ENCODE measurements at places on chromosomes 3 and 15.

- no peak for DNase-seq
Measured at GRCh38 chr15:90130291-90130690, 28.0 kb upstream of the IDH2 start.

- no peak for DNase-seq
Measured at GRCh38 chr15:50046867-50047266, 72.2 kb downstream of the ATP8B4 start.

DNA sequence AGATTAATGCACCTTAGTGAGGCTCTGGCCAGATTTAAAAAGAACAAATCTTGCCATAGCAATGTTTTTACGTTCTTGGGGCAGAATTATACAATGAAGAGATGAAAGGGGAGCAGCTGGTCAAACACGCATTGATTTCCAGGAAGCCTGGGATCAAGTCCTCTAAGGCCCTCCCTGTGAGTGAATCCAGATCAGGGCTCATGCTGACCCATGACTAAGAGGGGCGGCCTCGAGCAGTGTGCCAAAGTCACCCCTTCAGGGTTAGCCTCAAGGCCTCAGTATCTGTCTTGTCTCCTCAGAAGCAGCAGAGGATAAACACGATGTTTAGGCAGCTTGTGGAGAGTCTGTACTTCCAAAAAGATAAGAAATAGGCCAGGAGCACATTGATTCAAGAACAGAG, 9.3 kb upstream of the RBP1 start:
- DNase-seq = no peak

GRCh38 chr3:48413611-48414010, 16.3 kb downstream of the PLXNB1 start:
- DNase-seq = no peak

- DNase-seq = no peak
Measured at GRCh38 chr3:43223670-43224364, 62.5 kb upstream of the SNRK start.

GRCh38 chr15:80730387-80730786, 35.3 kb downstream of the ABHD17C start:
- DNase-seq = no peak

GRCh38 chr3:66099541-66100065, 60.9 kb upstream of the MAGI1 start:
- no peak for DNase-seq

DNA sequence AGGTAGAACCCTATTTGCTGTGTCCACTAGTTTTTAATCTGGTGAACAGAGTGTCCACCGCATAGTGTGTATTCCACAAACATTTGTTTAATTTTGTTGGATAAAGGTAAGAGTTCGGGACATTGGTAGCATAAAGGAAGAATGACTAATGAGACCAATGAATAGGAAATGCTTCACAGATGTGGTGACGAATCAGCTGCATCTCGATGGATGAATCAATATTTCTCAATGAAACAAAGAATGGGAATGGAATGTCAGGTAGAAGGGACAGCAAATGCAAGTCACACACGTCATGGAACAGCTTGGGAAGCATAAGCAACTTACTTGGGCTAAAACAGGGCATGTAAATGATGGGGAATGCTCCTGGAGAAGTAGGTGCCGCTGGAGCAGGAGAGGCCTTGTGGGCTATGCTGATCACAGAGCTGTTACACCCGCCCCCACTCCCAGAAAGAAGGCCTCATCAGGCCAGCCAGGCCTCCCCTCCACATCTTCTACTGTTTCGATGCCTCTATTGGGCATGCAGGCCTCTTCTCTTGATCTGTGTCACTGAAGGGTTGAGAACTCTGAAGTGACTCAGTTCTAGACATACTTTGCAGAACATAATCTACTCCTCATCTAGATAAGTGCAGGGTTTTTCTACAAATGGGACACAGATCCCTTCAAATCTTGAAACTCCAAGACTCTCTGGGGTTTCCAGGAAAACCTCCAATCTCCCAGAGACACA, 120.0 kb upstream of the GADL1 start:
- DNase-seq = no peak

DNA sequence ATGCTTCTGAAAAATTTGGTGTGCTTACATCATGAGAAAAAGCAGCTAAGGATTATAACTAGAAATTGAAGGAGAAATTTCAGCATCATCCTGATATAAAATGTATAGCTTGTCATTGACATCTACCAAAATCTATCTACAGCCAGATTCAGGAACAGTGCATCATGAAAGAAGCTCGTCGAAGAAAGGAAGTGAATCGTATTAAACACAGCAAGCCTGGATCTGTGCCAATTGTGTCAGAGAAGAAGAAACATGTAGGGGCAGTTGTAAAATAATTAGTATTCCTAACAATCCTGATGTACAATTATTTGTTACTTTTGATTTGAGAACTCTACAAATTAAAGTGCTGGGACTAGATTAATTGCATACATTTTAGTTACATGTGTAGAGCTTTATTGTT, 37.2 kb downstream of the AP4E1 start:
- no peak for DNase-seq

GRCh38 chr3:45499529-45499928, 95.0 kb upstream of the LIMD1 start:
- no peak for DNase-seq

DNA sequence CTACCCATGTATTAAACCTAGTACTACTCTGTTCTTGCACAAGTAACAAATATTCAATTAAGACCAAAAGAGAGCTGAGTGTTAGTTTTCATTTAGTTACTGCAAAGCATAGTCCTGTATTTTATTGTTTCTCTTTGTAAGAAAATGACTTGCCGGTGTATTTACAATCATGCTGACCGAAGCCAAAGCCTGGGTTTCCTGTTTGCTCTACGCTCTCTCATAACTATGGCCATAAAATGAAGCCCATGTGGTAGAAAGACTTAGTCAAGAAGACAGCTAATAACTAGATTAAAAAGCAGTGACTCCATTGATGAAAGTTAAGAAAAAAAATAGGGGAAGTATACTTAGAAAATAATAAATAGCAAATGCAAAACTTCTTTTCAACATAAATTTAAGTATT, 479.9 kb downstream of the CNTN4 start:
- peak; percentile 0 for DNase-seq

GRCh38 chr3:58034738-58035523, 26.7 kb downstream of the FLNB start:
- no peak for DNase-seq

GRCh38 chr3:67529915-67530314, 124.5 kb downstream of the SUCLG2 start:
- no peak for DNase-seq

- DNase-seq = no peak
Measured at GRCh38 chr3:195044411-195044810, 226.5 kb downstream of the XXYLT1 start.

GRCh38 chr3:89606151-89606550, 498.7 kb downstream of the EPHA3 start:
- DNase-seq = no peak

- no peak for DNase-seq
Measured at GRCh38 chr3:67030785-67031740, 33.0 kb downstream of the KBTBD8 start.

- DNase-seq = no peak
Measured at GRCh38 chr3:96776818-96777217, 37.6 kb upstream of the EPHA6 start.

DNA sequence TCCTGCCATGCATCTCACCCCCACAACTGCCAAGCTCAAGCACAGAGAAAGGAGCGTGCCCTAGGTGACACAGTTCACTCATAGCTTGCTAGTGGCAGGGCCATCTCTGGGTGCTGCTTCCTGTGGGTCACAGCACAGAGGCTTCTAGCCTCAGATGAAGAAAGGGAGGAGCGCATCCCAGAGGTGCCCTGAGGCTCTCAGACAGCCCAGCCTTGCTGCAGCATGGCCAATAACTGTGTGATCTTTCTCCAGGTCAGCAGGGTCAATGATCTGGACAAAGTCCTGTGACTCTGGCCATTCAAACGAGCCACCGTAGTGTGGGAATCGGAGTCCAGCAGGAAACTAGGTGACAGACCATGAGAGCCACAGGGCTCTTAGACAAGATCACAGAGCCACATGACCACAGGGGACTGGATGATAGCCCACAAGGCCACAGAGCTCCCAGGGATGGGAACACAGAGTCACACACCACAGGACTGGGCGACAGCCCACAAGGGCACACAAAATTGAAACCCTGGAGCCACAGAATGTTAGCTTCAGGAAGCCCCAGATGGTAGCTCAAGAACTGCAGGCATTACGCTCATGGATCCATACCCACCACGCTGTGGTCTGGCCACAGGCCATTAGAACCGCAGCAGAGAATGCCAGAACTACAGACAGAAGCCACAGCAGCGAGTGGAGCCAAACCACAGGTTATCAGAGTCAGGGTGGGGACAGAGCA, 25.9 kb upstream of the GRIP2 start:
- no peak for DNase-seq

DNA sequence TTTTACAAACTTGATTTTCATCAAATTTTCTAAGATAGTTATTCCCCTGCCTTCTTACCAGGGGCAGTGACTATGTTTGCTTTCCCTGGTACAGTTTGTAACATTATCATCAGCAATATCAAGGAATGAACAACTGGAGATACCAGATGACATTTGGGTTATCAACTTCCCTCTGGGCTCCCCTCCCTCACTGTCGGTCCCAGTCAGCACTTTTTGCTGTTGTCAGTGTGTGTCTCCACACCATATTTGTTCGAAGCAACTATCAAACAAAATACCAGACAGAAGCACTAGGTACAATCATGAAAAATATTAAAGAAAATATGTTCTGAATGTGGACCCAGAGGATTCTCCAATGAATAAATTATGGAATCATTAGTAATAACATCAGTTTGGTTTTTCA, 75.3 kb downstream of the PLOD2 start:
- DNase-seq = no peak
